T-helper 17 cell (primary cell): ENCODE measurements at places on chromosomes 2 and 18.

- no peak for DNase-seq
Observed at GRCh38 chr2:214261683-214262082, 149.2 kb upstream of the VWC2L start.

- no peak for DNase-seq
Observed at GRCh38 chr2:54942373-54942772, 107.9 kb downstream of the RTN4 start.

DNA sequence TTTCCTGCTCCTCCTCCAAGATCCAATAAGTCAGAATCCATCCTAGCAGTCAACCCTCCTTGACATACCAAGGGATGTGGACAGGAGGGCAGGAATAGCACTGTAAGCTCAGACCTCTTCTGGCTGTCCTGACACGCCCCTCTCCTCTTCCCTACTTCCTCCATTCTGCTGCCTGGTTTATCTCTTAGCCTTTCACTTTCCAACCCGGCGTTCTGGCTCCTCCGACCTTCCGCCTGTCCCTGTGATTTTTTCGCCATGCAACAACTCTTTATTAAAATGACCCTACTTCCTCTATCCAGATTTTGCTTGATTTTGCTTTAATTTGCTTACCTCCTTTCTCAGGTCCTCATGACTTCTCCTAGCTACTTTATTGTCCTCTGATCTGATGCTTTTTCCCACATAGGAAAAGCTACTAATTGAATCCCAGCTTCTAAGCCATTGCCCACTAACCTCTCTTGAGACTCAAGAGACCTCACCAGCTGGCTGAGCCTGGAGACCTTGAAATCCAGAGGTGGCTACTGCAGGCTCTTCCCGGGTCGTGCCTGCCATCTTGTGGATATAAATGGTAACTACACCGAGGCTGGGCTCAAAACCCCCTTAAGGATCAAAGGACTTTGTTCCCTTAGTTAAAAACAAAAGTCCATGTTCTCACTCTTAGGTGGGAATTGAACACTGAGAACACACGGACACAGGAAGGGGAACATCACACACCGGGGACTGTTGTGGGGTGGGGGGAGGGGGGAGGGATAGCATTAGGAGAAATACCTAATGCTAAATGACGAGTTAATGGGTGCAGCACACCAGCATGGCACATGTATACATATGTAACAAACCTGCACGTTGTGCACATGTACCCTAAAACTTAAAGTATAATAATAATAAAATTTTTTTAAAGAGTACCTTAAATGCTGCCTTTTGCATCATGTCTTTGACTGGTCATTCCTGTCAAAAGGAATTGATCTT is 139.4 kb downstream of the AKAIN1 start:
- DNase-seq, result peak; percentile 34

GRCh38 chr2:230908092-230908594 is 16.9 kb downstream of the GPR55 start:
- DNase-seq, result no peak

- DNase-seq, result no peak
Observed at GRCh38 chr2:143217512-143218115, 88.4 kb downstream of the ARHGAP15 start.

DNA sequence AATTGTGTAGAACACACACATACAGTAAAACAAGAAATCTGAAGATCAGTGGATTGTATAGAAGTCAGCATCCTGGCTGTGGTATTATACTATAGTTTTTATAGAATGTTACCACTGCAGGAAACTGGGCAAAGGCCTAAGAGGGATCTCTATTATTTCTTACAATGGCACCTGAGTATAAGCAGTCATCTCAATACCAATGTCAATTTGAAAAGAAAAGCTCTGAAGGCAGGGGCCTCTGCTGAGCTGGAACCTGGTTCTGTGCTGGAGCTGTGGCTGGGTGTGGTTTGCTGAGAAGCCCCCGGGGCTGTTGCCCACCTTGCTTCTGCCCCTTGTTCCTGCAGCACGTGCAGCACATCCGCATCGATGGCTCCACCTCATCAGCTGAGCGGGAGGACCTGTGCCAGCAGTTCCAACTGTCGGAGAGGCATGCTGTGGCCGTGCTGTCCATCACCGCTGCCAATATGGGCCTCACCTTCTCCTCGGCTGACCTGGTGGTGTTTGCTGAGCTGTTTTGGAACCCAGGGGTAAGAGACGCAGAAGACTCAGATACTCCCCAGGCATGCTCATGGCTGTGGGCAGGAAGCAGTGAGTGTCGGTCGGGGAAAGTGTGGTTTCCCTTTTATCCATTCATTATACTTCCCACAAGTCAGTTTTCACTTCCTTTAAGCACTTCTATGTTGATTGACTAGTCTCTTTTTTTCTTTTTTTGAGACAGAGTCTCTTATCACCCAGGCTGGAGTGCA is 23.5 kb upstream of the RPL37A start:
- no peak for DNase-seq

DNA sequence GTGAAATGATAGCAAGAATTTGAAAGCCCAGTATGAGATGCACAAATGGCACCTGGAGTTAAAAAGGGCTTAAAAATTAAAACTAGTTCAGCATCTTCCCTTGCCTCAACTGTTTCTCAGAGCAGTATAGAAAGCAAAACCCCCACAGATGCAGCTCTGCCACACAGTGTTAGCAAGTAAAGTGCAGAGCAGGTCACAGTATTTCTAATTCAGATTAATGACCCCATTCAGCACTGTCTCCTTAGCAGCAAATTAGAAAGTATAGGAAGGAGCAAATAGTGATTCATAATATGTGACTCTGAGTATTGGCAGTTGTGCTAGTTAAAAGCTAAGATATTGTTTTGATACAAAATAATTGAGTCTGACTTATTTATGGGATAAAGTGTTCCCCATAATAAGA is 73.8 kb upstream of the CCDC85A start:
- DNase-seq, result no peak

GRCh38 chr2:207483066-207483465 is 46.7 kb upstream of the CREB1 start:
- DNase-seq, result no peak

DNA sequence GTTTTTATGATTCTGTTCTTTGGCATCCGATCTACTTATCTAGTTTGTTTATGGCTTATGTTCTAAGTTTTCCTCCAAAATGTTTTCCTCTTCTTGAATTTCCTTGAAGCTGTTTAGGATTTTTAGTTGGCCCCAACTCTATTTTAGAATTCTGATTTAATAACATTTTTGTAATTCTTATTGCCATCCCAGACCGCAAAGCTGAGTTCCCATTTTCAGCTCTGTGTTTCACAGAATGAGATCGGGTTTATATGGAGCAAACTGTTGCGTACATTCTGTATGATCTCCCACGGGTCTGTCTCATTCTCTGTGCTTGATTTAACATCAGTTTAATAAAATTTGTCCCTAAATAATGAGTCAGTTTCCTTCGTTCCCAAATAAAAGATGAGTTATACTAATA is 59.3 kb downstream of the DPP4 start:
- DNase-seq, result no peak

- no peak for DNase-seq
Observed at GRCh38 chr18:48036226-48036625, 105.8 kb upstream of the SMAD2 start.

DNA sequence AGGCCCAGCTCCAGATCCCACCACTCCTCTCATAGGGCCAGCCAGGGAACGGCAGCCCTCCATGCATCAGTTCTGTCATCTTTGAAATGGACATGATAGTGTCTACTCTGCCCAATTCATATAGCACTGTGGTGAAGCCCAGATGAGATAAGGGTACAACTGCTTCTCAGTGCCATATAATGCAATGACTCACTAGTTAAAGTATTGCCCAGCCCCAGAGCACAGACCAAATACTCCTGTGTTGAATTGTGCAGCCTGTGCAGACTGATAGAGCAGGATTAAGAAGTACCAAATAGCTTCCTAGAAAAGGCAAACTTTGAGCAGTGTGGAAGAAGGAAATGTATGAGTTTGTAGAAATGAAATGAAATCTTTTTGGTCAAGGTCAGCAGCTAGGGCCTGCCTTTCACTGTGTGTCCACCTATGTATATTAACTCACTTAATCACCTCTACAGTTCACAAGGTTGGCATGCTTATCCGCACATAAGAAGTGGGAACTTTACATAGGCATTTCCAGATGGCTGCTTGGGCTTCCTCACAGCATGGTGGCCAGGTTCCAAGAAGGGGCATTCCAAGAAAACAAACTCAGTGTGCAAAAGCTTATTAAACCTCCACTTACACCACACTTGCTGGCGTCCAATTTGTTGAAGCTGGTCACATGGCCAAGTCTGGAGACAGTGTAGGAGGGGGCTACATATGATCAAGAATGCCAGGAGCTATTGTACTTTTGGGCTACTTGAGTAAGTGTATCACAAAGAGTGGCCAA is 102.8 kb upstream of the COPS8 start:
- no peak for DNase-seq

DNA sequence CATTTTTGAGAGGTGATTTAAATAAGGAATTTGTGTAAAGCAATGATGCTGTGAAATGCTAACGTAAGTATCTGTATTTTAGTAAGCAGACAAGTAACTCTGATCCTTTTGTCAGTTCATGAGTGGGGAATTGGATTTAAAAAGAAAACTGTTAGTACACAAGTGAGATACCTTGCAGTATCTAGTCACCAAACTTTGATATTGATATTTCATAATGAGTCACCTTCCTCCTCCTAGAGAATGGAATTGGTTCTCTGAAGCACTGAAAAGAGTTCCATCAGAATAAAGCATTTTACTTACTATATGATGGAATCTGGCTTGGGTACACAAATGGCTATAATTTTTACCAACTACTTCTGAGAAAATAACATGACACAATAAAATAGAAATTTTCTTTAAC is 232.2 kb downstream of the ZNF804A start:
- no peak for DNase-seq

- no peak for DNase-seq
Observed at GRCh38 chr18:61967252-61967891, 74.6 kb upstream of the RNF152 start.

GRCh38 chr18:35042389-35043071 is 1.3 kb downstream of the MAPRE2 start:
- DNase-seq, result no peak

- no peak for DNase-seq
Observed at GRCh38 chr18:10736984-10737383, 211.2 kb downstream of the NAPG start.

DNA sequence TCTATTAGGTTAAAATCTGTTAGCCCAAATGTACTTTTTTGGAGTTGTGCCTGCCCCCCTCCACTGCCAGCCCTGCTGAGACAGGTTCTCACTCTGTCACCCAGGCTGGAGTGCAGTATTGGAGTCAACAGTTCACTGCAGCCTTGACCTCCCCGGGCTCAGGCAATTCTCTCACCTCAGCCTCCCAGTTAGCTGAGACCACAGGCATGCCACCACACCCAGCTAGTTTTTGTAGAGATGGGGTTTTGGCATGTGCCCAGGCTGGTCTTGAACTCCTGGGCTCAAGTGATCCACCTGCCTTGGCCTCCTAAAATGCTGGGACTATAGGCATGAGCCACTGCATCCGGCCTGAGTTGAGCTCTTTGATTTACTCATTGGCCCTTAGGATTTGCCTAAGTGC is 110.7 kb downstream of the ICA1L start:
- no peak for DNase-seq

- no peak for DNase-seq
Observed at GRCh38 chr2:12008425-12009061, 262.1 kb downstream of the LPIN1 start.

DNA sequence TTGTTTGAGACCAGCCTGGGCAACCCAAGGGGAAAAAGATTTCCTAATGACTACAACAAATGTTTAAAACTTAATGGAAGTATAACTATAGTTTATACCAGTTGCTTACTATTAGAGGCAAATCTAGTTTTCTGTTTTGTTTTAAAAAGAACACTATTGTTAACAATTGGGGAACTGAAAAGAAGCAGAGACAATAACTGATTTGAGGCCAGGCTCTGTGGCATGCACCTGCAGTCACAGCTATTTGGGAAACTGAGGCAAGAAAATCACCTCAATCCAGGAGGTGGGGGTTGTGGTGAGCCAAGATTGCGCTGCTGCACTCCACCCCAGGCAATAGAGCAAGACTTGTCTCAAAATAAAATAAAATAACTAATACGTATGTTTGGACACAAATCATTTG is 28.2 kb upstream of the USP34 start:
- DNase-seq, result no peak

DNA sequence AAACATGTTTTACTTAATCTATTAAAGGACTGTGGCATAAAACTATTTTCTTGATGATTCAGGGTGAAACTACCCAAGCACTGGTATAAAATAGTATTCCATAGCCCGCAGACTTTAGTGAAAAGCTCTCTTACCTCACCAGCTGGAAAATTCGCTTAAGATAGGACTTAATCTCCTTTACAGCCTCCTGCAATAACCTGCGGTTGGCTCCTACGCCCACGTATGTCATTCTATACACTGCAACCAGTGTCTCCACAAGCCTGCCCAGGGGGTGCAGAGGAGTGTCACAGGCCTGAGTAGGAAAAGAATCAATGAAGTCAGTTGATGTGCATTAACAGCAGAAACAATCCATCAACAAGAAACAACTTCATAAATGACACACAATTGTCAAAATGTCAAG is 11.3 kb upstream of the MPP4 start:
- DNase-seq, result no peak

DNA sequence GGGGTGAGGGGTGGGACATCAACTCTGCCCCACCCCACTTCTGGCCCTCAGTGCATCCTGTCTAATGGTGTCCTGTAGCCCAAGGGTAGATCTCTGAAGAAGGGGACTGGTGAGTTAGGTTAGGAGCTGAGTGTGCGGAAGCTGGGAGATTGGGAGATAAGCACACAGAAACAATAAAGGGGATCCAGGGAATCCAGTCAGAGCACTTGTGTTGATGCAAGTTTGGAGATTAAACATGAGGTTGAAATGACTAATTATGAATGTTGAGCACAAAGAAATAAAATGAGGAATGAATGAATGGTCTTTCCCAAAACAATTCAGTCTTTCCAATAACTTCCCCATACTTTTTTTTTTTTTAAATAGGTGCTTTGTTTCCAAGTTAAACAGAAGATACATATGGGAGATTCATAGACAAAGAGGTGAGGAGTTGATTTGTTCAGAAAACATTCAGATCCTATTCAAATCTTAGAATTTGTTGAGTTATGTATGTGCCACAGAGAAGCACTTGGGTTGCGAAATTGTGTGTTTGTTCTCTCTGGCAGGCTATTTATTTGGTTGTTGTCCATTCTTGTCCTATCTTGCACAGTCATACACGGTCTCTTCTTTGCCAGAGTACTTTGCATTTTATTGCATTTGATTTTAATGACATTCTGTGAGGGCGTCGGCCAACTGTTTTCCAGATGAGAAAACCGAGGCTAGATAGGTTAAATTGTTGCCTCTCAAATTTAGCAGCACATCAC is 31.6 kb upstream of the NABP1 start:
- DNase-seq, result no peak

GRCh38 chr2:160227293-160227915 is 27.3 kb upstream of the ITGB6 start:
- no peak for DNase-seq
